CD4-positive, alpha-beta memory T cell (primary cell): ENCODE measurements at places on chromosomes 4 and X. TPM values are rescaled to one million over a fixed set of nuclear protein-coding genes. Genes with fewer than 3 reads are reported as not detected.

The GPAT3 gene
- 11.7 TPM for polyA plus RNA-seq

The TTC29 gene
- not detected for polyA plus RNA-seq

DNA sequence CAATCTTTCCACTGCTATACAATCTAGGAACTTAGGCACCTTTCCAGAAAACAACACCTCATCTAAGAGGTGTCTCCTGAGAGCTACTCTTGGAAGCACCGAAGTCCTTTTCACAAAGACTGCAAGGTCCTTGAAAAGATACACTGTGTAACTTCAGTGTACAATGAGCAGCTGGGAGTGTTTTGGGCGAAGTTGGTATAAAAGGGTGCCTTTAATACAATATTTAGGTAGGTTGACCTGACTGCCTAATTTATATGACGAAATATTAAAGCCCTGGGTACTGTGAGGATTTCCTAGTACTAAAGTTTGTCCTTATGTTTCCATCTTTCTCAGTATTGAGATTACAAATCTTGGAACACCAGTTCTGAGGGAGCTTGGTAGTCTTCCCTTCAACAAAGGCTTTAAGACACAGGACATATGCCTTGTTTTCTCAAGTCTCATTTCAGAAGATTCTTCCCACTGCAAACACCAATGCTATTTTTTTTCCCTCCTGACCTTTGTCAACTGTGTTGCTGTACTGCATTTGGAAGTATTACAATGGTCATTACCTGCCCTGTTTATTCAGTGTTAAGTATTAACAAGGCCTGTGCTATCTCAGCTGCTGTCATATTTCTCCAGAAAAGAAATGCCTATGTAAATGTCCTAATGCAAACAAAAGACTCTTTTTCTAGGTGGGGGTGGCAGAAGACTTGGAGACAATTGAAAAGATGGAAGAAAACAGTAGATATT is 134.2 kb downstream of the MAML3 start:
- H3K4me1 ChIP-seq, result no peaks in the 10 kb centered on the region
- no peaks in the 10 kb centered on the region for H3K27me3 ChIP-seq
- no peaks in the 10 kb centered on the region for H3K36me3 ChIP-seq
- DNase-seq, result no peak
- no peak overlapping the region for H3K27ac ChIP-seq
- H3K4me3 ChIP-seq, result no peak overlapping the region

GRCh38 chrX:48890934-48891401 is 6.6 kb downstream of the TIMM17B start:
- peaks cover 10% of the 10 kb centered on the region for H3K4me1 ChIP-seq
- peak overlapping the region; percentile 52 for H3K27ac ChIP-seq
- H3K36me3 ChIP-seq, result peaks cover 3% of the 10 kb centered on the region
- H3K27me3 ChIP-seq, result no peaks in the 10 kb centered on the region
- H3K4me3 ChIP-seq, result no peak overlapping the region

DNA sequence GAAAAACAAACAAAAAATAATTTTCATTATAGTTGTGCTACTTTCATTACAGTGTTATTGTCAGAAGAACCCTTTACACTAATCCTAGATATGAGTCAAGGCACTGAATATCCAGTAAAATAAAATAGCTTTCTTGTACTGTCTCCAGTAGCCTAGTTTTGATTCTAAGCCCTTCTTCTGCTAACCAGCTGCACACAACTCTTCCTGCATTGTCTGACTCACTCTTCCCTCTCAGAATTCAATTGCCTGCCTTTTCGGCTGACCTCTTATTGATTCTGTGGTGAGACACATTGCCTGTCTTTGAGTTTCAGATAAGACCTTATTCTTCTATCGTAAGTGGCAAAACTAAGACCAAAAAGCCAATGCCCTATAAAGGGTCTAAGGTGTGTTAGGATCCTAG is 26.7 kb upstream of the PCDH18 start:
- H3K27ac ChIP-seq, result no peak overlapping the region
- no peak overlapping the region for H3K4me3 ChIP-seq

DNA sequence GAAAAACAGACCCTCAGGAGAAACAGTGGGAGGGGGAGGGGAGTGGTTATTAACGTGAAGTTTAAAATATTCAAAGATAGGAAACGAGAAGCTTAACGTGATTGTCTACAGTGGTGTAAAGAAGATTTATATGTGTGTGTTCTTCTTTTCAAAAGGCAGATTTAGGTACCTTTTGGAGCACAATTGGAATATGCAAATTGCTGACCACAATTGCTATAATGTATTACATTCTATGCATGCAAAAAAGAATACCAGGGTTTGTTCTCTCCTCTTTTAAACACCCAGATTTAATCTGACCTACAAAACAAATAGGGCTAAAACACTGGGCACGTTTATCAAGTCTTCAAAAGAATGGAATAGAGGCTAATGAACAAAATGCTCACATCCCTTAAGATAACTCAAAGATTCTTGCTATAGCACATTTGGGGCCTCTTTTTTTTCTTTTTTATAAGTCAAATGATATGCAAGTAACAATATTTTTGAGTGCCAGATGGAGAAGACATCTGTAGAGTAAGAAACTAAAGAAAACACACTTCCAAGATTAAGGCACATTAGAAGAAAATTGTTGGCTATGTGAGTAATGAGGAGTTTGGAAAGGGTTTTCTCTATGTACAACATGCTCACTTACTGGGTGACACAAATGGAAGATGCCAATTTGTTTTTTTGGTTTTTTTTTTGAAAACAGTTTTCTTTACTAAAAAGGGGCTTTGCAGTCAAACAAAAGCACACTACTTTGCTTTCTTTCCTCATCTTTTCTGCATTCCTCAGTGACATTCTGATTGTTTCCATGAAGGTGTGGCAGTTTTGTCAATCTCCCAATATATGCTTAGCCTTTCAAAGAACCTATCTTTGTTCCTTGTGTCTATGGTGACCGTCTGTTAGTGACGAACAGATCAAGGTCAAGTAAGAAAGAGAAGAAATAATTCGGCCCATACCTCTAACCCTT is 240.3 kb downstream of the PALLD start:
- DNase-seq, result no peak
- H3K27ac ChIP-seq, result no peak overlapping the region
- H3K36me3 ChIP-seq, result no peaks in the 10 kb centered on the region
- no peaks in the 10 kb centered on the region for H3K4me1 ChIP-seq
- H3K27me3 ChIP-seq, result no peaks in the 10 kb centered on the region

DNA sequence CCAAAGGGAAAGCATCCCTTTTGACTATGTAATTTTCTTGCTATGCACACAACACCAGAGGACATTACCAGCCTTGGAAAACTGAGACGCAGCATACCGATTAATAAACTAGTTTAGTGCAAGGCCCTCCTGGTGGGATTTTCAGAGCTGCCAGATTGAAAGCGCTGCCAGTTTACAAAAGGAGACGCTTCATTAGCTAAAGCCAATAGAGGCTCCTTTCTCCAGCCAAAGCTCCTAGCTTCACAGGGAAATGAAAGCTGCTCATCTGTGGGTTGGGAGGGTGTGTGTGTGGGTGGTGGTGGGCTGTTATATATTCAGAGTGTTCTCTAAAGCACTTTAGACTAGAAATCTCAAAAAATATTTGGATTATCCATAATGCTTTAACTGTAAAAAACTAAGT is 32.4 kb downstream of the SPANXN4 start:
- no peaks in the 10 kb centered on the region for H3K36me3 ChIP-seq
- no peaks in the 10 kb centered on the region for H3K4me1 ChIP-seq
- no peak overlapping the region for H3K27ac ChIP-seq
- no peaks in the 10 kb centered on the region for H3K27me3 ChIP-seq
- no peak overlapping the region for H3K4me3 ChIP-seq

DNA sequence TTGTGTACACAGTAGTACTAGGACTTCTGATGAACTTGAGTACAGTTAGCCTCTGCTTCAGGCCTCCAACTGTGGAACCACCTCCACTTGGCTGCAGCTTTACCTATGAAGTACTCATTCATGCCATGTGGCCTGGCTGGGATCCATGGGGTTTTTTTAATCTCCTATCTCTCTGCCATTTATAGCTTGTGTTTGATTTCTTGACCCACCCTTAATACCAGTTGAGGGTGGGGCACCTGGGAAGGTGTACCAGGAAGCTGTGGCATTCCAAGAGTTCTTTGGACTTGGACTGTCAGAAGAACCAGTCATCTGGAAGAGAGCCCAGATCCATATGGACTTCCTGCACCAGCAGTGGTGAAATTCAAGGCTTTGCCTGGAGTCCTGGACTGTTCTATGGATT is 230.1 kb downstream of the SHROOM3 start:
- DNase-seq, result no peak
- no peaks in the 10 kb centered on the region for H3K27me3 ChIP-seq
- no peak overlapping the region for H3K27ac ChIP-seq
- H3K4me1 ChIP-seq, result no peaks in the 10 kb centered on the region

DNA sequence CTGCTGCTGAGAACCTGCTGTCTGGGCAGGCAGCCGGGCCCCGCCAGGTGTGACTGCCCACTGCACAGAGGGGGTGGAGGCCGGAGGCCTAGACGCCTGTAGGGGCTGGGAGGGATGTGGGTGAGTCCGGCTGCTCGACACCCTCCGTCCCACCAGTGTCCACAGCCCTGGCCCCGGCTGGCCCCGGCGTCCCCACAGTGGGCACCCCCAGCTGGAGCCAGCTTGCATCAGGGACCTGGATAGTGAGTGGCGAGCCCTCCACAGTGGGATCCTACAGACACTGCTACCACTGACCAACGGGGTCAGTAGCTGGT is 34.7 kb upstream of the SPON2 start:
- H3K4me3 ChIP-seq, result no peak overlapping the region
- DNase-seq, result no peak
- no peak overlapping the region for H3K27ac ChIP-seq

DNA sequence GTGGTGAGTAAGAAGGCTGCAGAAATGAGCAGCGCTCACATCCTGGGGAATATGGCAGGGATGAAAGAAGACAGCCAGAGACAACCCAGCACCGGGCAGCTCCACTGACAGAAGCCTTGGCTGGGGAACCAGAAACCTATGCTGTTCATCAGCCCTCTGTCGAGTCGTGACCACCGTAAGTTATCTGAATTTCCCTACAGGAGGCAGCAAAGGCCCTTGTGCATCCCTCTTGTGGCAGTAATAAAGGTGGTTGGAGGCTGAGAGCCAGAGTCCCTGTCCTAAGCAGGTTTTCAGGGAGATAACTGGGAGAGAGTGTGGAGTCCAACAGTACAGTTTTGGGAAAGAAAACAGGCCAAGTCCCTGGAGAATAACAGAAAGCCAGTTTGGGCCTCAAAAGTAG is 194.0 kb upstream of the BOD1L1 start:
- no peak overlapping the region for H3K4me3 ChIP-seq
- no peak overlapping the region for H3K27ac ChIP-seq
- no peaks in the 10 kb centered on the region for H3K36me3 ChIP-seq
- no peak for DNase-seq
- no peaks in the 10 kb centered on the region for H3K27me3 ChIP-seq

DNA sequence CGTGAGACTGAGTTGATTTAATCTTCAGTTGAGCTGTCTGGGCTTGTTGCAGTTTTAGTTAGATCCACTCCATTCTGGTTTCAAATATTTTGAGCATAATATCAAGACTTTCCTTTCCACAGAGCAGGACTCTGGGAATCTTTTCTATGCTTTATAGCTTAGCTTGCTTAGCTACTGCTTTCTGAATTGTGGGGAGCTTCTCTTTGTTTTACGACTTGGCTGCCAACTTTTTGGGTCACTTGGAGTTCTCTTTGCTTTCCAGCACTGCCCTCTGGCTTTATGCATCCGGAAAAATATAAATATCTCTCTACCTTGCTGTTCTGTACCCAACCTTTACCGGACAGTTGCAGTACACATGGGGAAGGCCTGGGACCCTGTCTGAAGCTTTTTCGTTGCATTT is 292.1 kb downstream of the STIM2 start:
- no peak overlapping the region for H3K27ac ChIP-seq
- H3K4me1 ChIP-seq, result no peaks in the 10 kb centered on the region
- no peaks in the 10 kb centered on the region for H3K36me3 ChIP-seq

DNA sequence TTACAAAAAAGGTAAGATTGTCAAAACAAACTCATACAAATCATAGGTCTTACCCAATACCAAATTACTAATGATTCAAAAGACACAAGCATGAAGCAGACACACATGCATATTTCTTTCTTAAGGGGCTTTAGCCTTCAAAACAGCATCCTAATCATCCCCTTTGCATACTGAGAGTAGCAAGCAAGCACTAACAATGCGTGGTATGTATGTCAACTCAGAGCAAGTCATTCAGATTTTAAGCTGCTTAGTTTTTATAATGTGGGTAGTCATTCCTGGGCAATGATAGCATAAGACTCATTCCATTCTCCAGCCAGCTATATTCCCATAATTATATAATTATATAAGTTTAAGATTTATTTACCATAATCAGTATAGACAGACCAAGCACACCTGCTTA is 219.6 kb downstream of the DKK2 start:
- no peaks in the 10 kb centered on the region for H3K27me3 ChIP-seq
- no peak for DNase-seq
- no peak overlapping the region for H3K4me3 ChIP-seq
- H3K4me1 ChIP-seq, result no peaks in the 10 kb centered on the region

DNA sequence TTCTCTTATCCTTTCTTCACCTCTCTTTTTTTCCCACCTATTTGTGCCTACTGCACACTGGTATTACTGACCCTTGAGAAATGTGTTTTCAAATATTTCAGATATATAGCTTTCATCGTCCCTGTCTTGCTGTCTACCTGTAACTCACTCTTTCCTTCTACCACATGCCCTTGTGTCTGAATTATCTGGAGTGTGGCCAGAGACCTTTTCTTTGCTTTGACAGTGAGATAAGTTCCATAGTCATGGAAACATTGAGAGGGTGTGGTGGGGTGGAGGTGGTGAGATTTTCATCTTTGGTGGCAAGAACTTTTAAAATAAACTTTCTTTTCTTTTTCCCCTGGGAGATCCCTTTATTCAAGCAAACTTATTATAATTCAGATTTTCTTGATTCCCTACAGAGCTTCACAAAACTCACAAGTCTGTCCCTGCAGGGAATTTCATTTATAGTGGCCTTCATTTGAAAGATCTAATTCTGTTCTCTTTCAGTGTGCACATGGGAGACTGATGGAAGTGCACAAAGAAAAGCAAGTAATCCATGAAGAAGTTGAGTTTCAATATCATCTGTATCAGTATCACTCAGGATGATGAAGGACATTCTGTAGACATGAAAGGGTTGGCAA is 95.7 kb downstream of the SH2D1A start:
- H3K4me3 ChIP-seq, result no peak overlapping the region
- no peaks in the 10 kb centered on the region for H3K4me1 ChIP-seq
- no peaks in the 10 kb centered on the region for H3K27me3 ChIP-seq
- no peak overlapping the region for H3K27ac ChIP-seq
